A549 treated with RU486 at 1 μM for 4 hours (cell line): ENCODE measurements at places on chromosomes 1 and 21. TPM values are rescaled to one million over a fixed set of nuclear protein-coding genes. Genes with fewer than 3 reads are reported as not detected.

CCDC27 gene
- total RNA-seq = not detected in 5 replicates

TMEM54 gene
- total RNA-seq = 27.6 to 46.9 TPM (median 41.7 TPM) in 5 replicates

SYTL1 gene
- total RNA-seq = 0.10 to 0.81 TPM (median 0.53 TPM) in 5 replicates

TMEM69 gene
- total RNA-seq = 16.2 to 24.0 TPM (median 20.1 TPM) in 5 replicates

SLC5A9 gene
- 0.02 TPM in 1 of 5 replicates, not detected in the others for total RNA-seq

CBS gene
- 10.3 to 13.0 TPM (median 11.4 TPM) in 5 replicates for total RNA-seq

C1orf105 gene
- not detected in 5 replicates for total RNA-seq

MRPL24 gene
- 175 to 219 TPM (median 189 TPM) in 5 replicates for total RNA-seq

SIM2 gene
- total RNA-seq = 9.0 to 12.1 TPM (median 11.1 TPM) in 5 replicates

EPS8L3 gene
- 0.91 to 2.0 TPM (median 1.4 TPM) in 5 replicates for total RNA-seq

GALE gene
- 68.2 to 85.6 TPM (median 72.5 TPM) in 5 replicates for total RNA-seq

IRF2BP2 gene
- 90.1 to 135 TPM (median 112 TPM) in 5 replicates for total RNA-seq
